ENCODE measurements at places on chromosomes 4 and X.
A peak's percentile ranks its signal among the peaks of the same experiment; 100 is the strongest.

DNA sequence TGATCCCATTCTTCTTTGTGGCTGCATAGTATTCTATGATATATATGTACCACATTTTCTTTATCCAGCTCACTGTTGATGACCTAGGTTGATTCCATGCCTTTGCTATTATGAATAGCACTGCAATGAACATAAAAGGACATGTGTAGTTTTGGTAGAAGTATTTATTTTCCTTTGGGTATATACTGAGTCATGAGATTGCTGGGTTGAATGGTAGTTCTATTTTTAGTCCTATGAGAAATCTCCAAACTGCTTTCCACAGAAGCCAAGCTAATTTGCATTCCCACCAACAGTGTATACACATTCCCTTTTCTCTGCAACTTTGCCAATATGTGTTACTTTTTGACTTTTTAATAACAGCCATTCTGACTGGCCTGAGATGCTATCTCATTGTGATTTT, 278.3 kb downstream of the PCDH18 start:
- no peak for DNase-seq

- DNase-seq, result no peak
These were observed 260.8 kb downstream of the BCOR start for GRCh38 chrX:39836802-39837420.

GRCh38 chrX:130079824-130080406, 30.4 kb downstream of the ELF4 start:
- peak; percentile 67 for DNase-seq

GRCh38 chr4:161990721-161991120, 173.1 kb downstream of the FSTL5 start:
- no peak for DNase-seq

GRCh38 chr4:112735474-112735951, 98.6 kb downstream of the LARP7 start:
- no peak for DNase-seq

DNA sequence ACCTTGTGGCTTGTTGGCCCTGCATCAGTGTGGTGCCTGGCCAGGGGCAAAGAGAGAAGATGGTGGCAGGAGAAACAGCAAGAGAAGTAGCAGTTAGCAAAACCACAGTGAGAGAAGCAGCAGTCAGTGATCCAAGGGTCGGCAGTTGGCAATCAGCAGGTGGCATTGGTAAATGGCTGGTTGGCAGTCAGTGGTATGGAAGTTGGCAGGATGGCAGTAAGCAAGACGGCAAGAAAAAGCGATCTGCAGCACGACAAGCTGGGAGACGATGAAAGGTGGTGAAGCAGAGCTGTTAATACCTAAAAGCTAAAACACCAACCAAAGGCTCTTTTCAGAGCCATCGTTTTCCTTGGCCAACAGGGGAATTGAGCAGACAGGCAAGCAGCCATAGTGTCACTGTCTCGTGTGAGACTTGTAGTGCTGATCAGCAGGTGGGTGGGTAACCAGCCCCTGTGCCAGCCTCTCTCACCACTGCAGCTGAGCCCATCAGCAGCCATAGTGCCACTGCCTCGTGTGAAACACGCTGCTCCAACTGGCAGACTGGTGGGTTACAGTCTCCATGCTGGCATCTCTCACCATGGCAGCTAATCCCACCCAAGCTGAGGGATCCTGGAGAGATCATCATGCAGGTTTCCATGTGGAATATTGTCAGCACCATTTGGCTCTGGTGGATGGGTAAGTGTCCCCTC, 2078.4 kb downstream of the PCDH7 start:
- no peak for DNase-seq

- DNase-seq, result no peak
These were observed 583.5 kb upstream of the FAT1 start for GRCh38 chr4:187307131-187307530.

- DNase-seq, result no peak
These were observed 36.6 kb downstream of the SYTL4 start for GRCh38 chrX:100695302-100695701.

Data from inflammatory macrophage treated with lipopolysaccharide for 1 hour (primary cell).